HuH-7 (cell line): ENCODE measurements at places on chromosomes 4 and X.

GRCh38 chrX:3263681-3264126, 82.7 kb downstream of the MXRA5 start:
- no peak for DNase-seq

GRCh38 chrX:8849945-8850344, 48.8 kb upstream of the FAM9A start:
- peak; percentile 8 for DNase-seq

DNA sequence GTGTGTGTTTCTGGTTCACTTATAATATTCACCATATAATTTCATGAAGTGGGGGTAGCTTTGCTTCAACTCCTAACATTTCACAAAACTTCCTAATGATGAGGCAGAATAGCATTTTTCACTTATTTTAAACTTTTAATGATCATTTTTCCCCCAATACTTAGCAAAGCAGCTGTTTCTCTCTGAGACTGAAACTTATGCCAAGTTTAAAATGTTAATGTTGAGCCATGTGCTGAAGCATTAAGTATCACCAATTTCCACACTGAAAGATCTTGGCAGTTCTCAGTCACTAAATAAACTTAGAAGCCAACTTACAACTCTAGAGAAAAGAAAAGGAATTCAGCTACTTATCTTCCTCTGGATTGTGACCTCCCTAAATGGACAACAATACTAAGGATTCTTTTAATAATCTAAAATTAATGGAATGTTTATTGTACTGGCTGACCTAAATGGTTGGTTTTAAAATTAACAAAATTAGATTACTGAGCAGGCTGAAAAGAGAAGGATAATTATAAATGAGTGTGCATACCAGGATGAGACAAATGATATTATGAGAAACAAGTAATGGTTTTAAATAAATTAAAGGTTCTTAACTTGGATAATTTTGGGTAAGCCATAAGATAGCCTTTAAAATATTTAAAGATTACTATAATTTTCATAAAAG, 1429.4 kb upstream of the ADGRL3 start:
- no peak for DNase-seq

DNA sequence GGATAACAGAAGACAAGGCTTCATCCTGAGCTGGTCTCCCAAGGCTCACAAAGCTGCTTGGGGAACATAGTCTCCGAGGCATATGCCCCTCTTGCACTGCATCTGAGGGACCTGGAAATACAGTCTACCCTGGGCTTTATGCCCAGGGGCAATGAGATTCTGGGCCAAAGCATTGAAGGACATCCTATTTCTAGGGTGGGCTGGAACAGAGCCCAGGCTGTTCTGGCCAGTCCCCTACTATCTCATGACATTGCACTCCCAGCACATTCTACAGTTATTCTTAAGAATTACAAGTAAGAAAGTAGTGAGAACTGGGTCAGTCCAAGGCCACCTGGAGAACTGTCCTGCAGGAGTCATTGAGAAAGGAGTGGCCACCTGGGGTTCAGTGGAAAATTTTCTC, 107.6 kb downstream of the USP46 start:
- DNase-seq, result no peak

DNA sequence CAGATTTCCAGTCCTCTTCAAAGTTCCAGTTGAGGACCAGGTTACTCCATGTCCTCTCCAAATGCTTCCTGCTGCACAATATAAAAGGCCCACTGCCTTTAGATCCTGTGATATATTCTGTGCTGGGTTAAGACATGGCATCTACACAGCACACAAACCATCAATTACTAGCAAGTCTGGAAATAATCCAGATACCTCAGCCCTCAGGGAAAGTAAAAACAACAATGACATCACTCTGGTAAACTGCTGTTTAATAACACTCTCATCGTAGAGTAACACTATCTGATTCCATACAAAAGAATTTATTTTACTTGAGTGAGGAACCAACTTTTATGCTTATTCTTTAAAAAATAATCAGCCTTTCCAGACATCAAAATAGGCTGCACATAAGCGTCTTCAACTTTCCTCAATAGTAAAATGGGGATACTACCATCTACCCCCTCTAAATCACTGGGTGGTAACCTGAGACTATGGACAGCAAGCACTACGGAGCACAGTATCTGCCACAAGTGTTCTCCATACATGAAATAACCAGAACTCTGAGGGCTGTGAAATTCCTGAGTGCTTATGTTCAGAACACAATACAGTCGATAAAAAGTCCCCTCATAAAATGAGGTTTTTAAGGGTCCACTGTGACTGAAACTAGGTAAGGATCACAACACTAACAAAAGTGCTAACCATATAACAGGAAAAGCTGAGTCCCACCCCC, 53.4 kb downstream of the ABCG2 start:
- no peak for DNase-seq

GRCh38 chrX:70398899-70399298, 24.2 kb upstream of the GDPD2 start:
- no peak for DNase-seq

DNA sequence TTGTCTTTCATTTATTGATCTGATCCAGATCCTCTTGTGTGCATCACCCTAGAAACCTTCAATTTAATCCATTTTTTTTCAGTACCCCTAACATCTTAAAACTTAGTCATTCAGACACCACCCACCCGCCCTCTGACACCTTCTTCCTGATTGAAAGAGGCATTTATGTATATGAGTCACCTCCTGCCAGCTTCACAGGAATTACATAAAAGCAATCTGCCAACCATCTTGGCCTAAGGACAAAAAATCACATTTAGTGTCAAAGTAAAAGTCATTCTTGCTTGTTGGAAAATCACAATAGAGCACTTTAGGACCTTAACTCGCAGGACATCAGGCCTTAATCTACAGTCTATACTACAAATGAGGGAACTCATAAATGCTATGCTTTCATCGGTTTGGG, 52.1 kb downstream of the NDST3 start:
- DNase-seq, result no peak

- DNase-seq, result no peak
These were observed 82.4 kb upstream of the PACRGL start for GRCh38 chr4:20617678-20618396.
